ENCODE measurements at places on chromosomes 16 and 17. TPM values are rescaled to one million over a fixed set of nuclear protein-coding genes. Genes with fewer than 3 reads are reported as not detected.
A peak's percentile ranks its signal among the peaks of the same experiment; 100 is the strongest.

- no peak for DNase-seq
Measured at GRCh38 chr16:59478838-59479237, 744.7 kb upstream of the GOT2 start.

- DNase-seq = no peak
Measured at GRCh38 chr16:8758022-8758421, 39.4 kb downstream of the TMEM186 start.

GRCh38 chr16:8572919-8573724, 17.2 kb downstream of the TMEM114 start:
- DNase-seq = no peak

DNA sequence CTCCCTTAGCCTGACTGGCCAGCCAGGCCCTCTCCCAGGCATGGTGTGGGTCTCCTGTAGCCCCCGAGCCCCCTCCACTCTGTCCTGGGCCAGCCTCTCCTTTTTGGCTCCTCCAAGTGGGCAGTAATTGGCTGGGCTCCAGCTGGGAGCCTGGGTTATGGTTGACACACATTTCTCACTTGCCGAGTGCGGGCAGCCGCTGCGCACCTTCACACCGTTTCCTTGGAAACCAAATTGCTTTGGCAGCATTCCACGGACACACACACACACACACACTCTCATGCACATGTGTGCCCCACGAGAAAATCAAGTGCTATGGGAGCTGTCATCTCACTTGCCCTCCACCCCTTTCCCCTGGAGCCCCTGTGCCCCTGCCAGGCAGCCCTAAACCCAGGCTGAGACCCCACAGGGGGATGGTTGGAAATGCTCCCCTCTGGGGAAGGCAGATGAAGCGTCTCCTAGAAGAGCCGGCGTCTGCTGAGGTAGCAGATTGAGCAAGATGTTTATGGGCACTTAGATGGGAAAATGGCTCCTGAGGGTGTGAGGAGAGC, 402.7 kb upstream of the TNRC6C start:
- peak; percentile 64 for DNase-seq

DNA sequence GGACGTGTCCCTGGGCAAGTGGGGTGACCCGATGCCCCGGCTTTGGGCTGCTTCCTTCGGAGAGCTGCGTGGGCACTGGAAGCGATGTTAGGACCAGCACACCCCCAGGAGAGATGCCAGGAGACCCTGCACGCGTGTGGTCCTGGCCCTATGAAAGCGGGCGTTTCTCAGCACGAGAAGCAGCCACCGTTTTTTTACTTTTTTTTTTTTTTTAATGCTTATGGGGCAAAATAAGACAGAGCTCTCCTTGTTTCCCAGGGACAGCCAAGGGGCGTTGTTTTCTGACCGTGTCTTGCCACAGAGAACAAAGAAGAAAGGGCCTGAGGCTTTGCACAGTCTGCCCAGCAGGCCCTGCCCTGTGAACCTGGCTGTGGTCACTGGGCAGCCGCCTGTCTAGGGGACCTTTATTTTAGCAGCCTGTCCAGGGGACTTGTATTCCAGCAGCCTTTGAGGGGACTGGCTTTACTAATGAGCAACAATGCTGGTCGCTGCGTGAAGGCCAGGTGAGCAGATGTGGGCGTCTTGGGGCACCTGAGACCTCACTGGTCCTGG, 996 bp downstream of the SLC25A10 start:
- no peak for DNase-seq

GRCh38 chr17:63221939-63222338, 224.2 kb downstream of the CYB561 start:
- DNase-seq = no peak

DNA sequence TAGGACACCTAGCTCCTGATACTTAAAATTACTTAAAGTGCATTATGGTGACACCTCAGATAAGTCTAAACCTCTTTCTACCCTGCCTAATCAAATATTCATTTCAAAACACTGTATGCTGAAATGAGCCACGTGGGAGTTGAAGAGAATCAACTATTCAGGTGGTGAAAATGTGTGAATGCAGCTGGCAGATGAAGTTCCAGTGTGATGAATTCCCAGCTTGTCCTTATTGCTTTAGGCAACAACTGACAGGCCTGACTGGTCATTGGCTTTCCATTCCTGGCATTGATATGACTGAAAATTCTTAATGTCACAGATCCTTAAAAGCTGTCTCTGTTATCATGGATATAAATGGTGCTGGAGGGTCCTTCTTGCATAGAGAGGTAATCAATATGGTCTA, 301.9 kb upstream of the TBX2 start:
- DNase-seq = no peak

- no peak for DNase-seq
Measured at GRCh38 chr17:50785946-50786570, 18.7 kb upstream of the ANKRD40CL start.

The VTN gene
- total RNA-seq = not detected

The NOD2 gene
- 0.30 TPM for total RNA-seq

The CSH1 gene
- total RNA-seq = not detected

The ZDHHC7 gene
- 34.4 TPM for total RNA-seq

The GP2 gene
- total RNA-seq = not detected
